Amygdala (tissue), 56 donors: ENCODE measurements at places on chromosomes 2 and 18.
A peak's percentile ranks its signal among the peaks of the same experiment; 100 is the strongest.

DNA sequence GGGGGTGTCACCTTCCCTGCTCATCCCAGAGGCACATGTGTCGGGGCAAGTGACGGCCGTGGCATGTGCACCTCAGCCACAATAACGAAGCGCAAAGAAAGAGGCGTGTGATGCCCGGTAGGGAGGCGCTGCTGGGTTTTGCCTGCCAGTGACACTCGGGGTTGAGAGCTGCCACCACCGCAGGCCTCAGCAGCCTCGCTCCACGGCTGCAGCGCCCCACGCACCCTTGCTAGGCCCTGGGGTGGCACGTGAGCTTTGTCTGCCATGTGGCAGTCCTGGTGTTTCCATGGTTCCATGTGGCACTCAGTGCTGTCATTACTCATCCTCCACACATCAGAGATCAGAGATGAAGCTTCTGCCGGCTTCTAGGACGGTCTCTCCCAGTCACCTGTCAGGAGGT lies 136.0 kb upstream of the AGAP1 start:
- DNase-seq = no peak

DNA sequence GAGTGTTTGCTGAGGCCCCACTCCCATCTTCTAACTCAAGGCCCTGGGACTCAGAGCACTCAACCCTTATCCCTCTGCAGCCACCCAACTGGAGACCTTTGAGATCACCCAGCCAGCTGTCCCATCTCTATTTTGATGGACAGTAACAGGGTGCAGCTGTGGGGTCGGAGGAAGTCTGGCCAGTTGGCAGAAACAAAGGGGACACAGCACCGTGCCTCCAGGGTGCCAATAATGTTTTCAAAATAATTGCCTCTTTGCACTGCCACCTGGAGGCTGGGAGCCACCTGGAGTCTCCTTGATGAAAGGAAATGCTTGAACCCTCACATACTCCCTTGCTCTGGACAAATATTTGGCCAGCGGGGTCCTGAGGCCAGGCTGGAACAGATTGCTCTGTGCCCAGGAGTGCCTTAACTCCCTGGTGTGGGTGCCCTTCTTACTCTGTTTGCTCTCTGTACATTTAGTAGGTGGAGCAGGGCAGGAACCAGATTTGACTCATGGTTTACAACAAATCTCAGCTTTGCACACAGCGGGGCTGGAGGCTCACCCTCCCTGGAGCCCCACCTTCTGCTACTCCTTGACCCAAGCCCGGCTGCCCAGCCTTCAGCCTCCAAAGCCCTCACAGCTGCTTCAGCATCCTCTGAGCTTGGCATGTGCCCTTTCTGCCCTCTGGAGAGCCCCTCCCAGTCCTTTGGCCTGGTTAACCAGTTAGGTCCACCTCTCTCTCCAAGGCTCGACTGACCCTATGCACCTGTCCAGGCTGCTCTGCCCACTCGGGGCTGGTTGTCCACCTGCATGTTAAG lies 17.2 kb downstream of the MAL start:
- no peak for DNase-seq

DNA sequence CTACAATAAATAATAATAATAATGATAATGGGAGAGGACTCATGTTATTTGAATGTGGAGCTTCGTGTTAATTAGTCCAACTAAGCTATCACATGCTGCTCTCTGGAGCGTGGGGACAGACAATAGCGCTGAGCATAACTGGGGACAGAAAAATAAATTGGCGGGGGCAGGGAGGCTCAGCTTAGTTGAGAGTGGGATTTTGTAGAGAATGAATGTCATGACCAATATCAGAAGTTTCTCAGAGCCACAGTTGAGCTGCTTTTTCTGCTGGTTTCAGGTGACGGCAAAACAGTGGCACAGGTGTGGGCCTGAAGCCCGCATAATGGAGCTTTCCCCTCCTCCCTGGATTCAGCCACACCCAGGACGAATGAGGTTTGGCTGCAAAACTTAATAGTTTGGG lies 111.1 kb upstream of the CAB39 start:
- no peak for DNase-seq

DNA sequence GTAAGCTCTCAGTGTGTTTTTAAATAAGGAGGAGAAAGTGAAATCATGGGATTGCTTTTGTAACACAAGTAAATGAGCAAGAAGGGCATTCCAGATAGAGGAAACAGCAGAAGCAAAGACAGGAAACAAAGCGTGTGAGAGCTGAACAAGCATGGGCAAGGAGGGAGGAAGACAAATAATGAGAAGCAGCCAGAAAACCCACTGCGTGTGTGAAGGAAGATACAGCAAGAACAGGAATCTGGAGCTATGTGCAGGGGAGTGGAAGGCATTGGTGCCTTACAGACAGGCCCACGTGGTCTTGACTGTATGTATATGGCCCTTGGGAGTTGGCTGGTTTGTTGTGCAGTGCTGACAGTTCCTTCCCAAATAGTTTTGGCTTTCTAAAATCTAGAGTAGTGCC lies 88.6 kb downstream of the AAK1 start:
- no peak for DNase-seq

GRCh38 chr2:117982376-117983033 lies 31.4 kb downstream of the CCDC93 start:
- no peak for DNase-seq

GRCh38 chr2:20195431-20196033 lies 29.4 kb downstream of the SDC1 start:
- DNase-seq = no peak

- DNase-seq = no peak
These were observed 7.6 kb upstream of the GAREM1 start for GRCh38 chr18:32478317-32478716.

- no peak for DNase-seq
These were observed 228.5 kb upstream of the SMIM21 start for GRCh38 chr18:75656035-75656434.

DNA sequence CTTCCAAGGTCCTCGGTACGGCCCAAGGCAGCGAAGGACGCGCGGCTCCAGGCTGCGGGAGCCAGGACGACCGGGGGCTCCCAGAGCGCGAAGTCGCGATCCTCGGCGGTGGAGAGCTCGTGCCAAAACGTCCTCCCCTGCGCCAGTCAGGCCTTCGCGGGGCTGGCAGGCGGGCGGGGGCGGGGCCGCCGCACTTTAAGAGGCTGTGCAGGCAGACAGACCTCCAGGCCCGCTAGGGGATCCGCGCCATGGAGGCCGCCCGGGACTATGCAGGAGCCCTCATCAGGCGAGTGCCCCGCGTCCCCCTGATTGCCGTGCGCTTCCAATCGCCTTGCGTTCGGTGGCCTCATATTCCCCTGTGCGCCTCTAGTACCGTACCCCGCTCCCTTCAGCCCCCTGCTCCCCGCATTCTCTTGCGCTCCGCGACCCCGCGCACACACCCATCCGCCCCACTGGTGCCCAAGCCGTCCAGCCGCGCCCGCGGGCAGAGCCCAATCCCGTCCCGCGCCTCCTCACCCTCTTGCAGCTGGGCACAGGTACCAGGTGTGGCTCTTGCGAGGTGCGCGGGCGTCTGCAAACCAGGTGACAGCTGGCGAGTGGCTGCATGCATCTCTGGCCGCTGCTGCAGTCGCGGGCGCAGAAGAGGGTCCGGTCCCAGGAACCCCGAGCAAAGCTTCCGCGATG lies at the start of gene CIDEA:
CIDEA (plus strand) TSS at position 226 of the 684 bp plus-strand sequence; CDS start at position 249, 23 bp downstream.
- DNase-seq = no peak

GRCh38 chr2:38528008-38528442 lies 74.7 kb downstream of the HNRNPLL start:
- peak; percentile 12 for DNase-seq

GRCh38 chr2:129550536-129550935 lies 428.9 kb upstream of the RAB6C start:
- no peak for DNase-seq

GRCh38 chr2:37466533-37467222 lies 122.2 kb downstream of the QPCT start:
- DNase-seq = no peak
